CD4-positive, alpha-beta T cell treated with Interferon alpha-2 for 1 hour (primary cell): ENCODE measurements at places on chromosomes 6 and 20.

DNA sequence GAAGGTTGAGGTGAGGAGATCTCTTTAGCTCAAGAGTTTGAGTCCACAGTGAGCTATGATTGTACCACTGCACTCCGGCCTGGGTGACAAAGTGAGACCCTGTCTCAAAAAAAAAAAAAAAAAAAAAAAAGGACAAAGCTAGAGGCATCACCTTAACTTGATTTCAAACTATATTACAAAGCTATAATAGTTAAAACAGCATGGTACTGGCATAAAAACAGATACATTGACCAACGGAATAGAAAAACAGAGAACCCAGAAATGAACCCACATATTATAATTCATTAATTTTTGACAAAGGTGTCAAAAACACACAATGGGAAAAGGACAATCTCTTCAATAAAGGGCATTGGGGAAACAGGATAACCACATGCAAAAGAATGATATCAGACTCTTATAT, 50.8 kb upstream of the MBOAT1 start:
- no peak for DNase-seq

GRCh38 chr6:159943101-159943632, 25.7 kb upstream of the IGF2R start:
- DNase-seq, result no peak

- no peak for DNase-seq
Observed at GRCh38 chr6:51021171-51021570, 202.5 kb downstream of the TFAP2B start.

- no peak for DNase-seq
Observed at GRCh38 chr6:155157101-155157500, 106.7 kb upstream of the CLDN20 start.

DNA sequence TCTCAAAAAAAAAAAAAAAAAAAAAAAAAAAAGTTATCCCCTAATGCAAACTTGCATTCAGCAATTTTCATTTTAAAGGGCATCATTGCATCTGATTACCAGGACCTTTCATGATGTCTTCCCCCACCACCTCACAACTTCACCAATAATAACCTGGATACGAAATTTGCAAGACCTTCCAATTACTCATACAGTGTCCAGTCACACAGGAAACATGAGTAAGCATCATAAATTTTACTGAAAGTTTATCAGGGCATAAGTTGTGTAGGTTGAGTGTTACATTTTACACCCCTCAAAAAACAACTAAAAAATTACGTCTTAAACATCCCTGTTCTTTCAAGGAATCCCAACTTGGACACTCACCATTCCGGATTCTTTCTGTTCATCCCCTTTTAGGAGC, 79.1 kb upstream of the ANKEF1 start:
- DNase-seq, result no peak

GRCh38 chr20:64049060-64049877, at the start of gene SOX18:
Gene SOX18 (minus strand): TSS chr20:64049639. CDS start chr20:64049516, 123 bp downstream.
- no peak for DNase-seq

DNA sequence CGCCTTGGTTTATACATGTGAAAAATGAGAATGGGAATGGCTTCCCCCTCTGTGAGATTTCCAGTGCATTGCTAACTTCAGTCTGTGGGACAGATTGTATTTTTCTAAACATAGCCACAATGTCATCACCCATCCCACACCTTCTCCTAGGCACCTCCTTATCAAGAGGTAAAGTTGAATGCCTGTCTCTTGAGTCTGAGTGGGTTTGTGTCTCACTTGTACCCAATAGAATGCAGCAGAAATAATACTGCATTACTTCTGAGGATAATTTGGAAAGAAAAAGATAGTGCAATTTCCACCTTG, 27.9 kb downstream of the RIN2 start:
- DNase-seq, result no peak

DNA sequence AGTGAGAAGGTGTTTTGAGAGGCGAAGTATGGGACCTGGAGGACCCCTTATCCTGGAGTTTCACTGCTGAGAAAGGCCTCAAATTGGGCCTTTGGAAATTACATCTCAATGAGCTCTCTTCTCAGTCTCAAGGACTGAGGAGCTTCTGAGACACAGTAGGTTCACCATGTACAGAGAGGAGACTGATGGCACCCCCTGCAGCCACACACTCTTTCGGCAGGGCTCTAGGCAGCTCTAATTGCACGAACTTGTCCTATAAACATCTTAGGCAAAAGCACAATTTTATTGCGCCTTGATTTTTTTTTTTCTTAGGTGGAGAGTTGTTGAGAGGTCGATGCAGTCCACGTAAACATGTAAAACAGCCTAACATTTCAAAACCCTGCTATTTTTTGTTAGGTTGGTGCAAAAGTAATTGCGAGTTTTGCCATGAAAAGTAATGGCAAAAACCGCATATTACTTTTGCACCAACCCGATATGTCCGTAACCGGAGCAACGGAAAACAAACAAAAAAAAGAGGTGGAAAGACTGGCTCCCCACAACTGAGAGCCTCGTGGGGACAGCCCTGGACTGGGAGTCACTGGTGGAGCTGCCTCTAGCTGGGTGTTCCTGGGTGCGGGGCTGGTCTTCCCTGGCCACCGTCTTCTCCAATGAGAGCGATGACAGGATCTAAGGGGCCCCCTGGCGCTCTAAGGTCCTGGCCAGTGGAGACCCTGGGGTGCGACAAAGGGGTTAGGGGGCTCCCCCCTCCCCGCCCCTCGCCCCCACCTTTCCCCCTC, 84.0 kb upstream of the EYA2 start:
- DNase-seq, result no peak

GRCh38 chr20:25675161-25675560, 21.5 kb downstream of the ZNF337 start:
- DNase-seq, result no peak

- DNase-seq, result no peak
Observed at GRCh38 chr6:164322533-164322932, 908.0 kb downstream of the QKI start.

- DNase-seq, result no peak
Observed at GRCh38 chr20:48824830-48825565, 2.8 kb downstream of the PREX1 start.

DNA sequence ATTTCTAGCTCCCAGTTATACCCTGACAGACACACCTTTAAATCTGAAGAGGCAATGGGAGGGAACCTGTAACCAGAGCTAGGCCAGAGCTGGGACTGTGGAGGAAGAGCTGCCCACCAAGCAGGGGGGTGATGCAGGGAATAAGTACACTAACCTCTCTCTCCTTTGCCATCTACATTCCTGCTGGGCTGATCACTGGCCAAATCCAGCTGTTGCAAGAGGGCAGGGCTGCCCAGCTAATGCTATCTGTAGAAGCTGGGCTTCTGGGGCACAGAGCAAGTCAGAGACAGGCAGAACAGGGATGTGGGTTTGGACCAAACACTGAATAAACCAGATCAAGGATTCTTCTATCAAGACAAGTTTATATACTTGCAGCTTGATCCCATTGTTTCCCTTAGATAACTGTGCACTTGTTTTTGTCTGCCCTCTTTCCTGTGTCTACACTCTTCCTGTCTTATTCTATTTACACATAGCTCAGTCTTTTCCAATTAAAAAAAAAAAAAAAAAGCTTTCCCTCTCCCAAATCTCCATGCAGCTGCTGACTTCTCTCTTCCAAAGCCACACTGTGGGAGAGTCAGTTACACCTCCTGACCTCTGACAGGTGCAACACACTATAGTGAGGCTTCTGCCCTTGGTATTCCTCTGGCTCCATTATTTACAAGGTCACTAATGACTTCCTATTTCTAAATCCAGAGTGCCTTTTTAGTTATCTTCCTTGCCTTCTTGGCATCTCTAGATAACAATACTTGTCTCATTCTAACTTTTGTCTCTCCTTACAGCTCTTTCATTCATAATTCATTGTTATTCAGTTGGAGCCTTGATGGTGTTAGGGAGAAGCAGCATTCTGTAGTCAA, 43.7 kb downstream of the TRIM38 start:
- DNase-seq, result no peak
